Esophagus mucosa (tissue), 1 donor: ENCODE measurements at places on chromosomes 7 and 10. TPM values are rescaled to one million over a fixed set of nuclear protein-coding genes. Genes with fewer than 3 reads are reported as not detected.

Gene TSPAN33
- total RNA-seq, result 1.6 TPM

- ATAC-seq, result no peak
These were observed 36.5 kb downstream of the SEMA3C start for GRCh38 chr7:80882213-80882801.

DNA sequence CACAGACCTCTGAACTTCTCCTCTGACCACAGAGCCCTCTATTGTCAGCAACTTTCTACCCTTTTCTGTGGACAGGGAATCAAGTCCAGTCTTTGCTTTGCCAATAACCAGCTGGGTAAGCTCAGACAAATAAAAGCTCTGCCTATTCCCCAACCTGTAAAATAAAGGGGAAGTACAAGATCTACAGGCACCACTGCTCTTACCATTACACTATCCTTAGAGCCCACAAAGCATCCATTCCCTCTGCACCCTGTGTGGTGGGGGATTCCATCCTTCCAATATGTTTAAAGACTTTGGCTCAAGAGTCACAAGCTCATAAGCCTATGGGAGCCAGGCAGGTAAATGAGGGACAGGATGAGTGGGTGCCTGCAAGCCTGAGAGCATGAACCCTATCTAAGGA is 88.2 kb downstream of the PARD3 start:
- ATAC-seq, result no peak

DNA sequence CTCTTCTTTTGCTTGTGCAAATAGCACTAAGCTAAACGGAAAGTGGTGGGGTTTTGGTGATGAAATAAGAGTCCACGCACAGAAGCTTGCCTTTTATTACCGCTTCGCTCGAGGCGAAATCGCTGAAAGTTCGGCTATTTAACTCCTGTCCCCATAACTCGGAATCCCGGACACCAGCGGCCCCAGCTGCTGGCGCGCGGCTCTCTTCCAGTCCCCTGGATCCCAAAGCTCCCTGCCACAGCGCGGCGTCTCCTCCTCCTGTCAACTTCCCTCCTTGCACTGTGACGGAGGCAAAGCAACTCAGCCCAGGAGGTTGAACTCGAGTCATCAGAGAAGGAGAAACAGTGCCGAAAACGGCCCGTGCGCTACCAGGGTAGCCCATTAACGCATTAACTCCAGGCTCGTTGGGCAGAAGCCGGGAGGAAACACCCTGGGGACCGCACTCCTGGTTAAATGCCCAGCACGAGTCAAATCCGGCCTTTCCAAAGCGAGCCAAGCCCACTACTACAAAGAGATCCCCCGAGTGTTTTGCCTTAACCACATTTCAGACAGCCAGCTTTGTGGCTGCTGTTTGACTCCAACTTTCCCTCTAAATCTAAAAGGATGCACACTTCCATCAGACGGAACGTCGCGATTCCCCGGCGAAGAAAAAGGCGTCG is 1.3 kb downstream of the SEMA3D start:
- peak; percentile 45 for ATAC-seq

Gene CHAT
- not detected for total RNA-seq

Gene IGF2BP3
- total RNA-seq, result 3.9 TPM

Gene TAS2R41
- total RNA-seq, result not detected

GRCh38 chr7:121504482-121504881 is 108.4 kb upstream of the FAM3C start:
- no peak for ATAC-seq

- ATAC-seq, result no peak
These were observed 11.7 kb downstream of the HUS1 start for GRCh38 chr7:47967708-47968107.

DNA sequence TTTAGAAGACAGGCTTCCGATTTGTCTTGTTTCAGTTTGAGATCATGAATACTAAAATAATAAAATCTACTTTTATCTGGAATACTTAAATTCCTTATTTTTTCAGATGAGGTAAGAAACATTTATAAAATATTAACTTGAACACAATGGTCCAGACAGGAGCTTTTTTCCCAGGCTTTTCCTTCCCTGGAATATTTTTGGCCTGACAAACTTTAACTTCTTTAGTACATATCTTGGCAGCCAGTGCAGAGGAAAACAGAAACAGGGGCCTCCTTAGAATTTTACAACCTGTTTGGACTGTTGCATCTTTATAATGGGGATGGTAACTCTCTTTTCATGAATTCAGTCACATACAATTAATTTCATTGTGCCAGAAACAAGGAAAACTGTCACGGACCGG is 41.4 kb downstream of the NRP1 start:
- no peak for ATAC-seq

DNA sequence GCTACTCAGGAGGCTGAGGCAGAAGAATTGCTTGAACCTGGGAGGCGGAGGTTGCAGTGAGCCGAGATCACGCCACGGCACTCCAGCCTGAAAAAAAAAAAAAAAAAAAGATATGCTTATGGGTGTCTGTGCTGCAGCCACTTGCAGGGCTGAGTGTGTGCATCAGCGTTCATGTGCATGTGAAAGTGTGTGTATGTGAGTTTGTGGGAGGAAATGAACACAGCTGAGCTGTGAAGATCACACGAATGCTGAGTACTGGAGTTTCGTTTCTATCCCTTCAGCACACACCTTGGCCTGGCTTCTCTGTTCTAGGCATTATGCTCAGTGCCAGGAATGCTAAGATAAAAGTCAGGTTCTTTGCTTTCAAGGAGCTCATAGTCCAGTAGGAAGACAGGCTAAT is 12.0 kb upstream of the SVOPL start:
- ATAC-seq, result no peak
